ENCODE measurements at places on chromosomes 1 and 21.

DNA sequence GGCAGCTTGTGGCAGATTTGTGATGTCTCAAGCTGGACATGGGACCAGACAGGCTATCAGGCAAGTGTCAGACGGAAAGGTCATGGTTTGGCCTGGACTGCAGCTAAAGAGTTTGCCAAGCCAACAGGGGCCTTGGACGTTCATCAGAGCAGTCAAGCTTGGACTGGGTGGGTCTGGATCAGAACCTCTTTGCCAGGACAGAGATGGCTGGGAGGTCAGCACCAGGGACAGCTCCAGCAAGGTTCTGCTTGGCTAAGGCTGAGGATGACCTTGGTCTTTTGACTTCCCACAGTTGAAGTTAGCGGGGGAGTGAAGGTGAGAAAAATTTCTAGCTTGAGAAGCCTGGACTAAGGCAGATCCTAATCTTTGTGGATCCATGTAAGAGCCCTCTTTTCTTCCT, 68.1 kb downstream of the GRIK3 start:
- DNase-seq: peak; percentile 1

- no peak for DNase-seq
Measured at GRCh38 chr1:184770181-184770979, 15.7 kb upstream of the EDEM3 start.

- DNase-seq: no peak
Measured at GRCh38 chr21:46054451-46054881, 43.4 kb upstream of the COL6A2 start.

DNA sequence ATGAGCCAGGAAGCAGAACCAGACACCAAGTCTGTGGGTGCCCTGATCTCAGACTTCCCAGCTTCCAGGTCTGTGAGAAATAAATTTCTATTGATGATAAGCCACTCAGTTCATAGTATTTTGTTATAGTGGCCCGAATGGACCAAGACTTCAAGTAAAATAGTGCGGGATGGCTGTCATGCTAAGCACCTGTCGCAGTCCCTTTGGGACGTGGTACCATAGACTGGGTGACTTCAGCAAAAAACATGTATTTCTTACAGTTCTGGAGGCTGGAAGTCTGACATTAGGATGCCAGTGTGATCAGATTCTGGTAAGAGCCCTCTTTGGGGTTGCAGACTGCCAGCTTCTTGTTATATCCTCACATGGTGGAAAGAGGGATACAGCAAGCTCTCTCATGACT, 2.6 kb upstream of the C1orf198 start:
- no peak for DNase-seq

- DNase-seq: no peak
Measured at GRCh38 chr1:226009650-226010044, 10.5 kb upstream of the SDE2 start.

GRCh38 chr1:169779150-169779549, 15.6 kb downstream of the METTL18 start:
- DNase-seq: no peak

DNA sequence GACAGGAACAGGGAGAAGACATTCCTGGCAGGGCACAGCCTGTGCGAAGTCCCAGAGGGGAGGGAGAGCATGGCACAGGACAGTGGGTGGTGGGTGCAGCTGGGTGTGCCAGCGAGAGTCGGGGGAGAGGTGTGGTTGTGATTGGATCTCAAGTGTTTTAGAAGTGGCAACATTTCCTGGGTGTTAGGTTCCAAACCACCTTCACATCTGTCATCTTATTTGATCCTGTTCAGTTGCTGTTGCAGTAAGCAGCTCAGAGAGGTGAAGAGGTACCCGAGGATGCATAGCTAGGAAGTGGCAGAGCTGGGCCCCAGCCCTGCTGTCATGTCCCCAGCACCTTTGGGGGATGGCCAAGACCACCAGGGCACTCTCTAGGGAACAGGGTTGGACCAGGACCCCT, 22.0 kb upstream of the DISP3 start:
- DNase-seq: no peak

- DNase-seq: no peak
Measured at GRCh38 chr1:179129702-179130473, 48.0 kb downstream of the TOR3A start.

- DNase-seq: no peak
Measured at GRCh38 chr21:37224861-37225839, 42.0 kb downstream of the VPS26C start.

GRCh38 chr1:180585994-180586359, 27.2 kb downstream of the OVAAL start:
- no peak for DNase-seq

- DNase-seq: no peak
Measured at GRCh38 chr1:40247655-40248054, at the start of gene TMCO2. Gene TMCO2 (plus strand): TSS chr1:40247937. CDS start chr1:40247994, 57 bp downstream.

GRCh38 chr1:200332716-200333115, 77.1 kb downstream of the ZNF281 start:
- DNase-seq: no peak
